ENCODE measurements at places on chromosomes 12 and 14.

DNA sequence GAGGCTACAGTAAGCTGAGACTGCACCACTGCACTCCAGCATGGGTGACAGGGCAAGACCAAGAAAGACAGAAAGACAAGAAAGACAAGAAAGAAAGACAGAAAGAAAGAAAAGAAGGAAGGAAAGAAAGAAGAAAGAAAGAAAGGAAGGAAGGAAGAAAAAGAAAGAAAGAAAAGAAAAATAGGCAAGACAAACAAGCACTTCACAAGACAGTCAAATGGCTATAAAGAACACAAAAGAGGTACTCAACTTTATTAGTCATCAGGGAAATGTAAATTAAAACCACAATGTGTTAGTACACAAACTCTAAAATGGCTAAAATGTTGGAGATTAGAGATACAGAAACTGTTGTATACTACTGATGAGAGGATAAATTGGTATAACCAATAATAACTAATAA lies 6.6 kb downstream of the ATXN3 start:
- DNase-seq = no peak

DNA sequence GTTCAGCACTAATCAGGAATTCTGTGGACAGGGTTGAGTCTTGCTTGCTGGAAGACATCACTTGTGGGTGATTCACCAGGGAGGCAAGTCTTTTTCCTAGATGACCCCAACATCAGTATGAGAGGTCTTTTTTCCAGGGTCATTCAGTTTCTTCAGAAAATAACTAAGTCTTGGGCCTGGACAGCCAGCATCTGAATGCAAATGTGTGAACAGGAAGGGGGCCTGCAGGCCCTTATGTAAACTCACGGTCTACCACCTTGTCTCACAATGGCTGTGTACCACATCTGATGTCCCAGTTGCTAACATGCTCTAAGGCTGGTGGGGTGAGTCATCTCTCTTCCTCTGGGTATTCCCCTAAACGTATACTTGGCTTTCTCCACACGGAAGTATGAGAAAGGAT lies 79.2 kb downstream of the HECTD4 start:
- no peak for DNase-seq

- DNase-seq = no peak
These were observed 29.3 kb upstream of the ANKRD9 start for GRCh38 chr14:102538602-102539543.

DNA sequence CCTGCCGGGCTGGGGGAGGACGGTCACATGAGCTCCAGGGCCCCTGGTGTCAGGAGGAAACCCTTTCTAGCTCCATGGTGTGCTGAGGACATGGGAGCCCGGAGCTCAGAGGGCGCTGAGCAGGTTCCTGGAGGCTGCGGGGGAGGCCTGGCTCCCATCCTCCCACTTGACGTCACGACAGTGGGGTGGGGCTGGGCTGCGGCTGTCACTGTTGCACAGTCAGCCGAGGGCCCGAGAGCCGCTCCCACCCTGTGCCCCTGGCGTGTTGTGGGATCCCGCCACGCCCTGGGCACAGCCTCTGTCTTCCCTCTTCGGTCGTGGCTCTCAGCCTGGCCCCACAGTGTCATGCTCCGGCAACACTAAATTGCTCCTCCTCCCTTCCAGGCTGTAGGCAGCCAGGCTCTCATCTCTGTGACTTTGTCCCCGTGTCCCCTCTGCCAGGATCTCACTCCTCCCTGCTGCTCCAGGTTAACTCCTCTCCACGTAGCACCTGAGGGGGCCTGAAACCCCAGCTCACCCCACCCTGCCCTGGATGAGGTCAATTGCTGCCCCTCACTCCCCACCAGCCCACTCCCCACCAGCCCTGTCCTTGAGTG lies 33.0 kb downstream of the BEGAIN start:
- DNase-seq = no peak

- no peak for DNase-seq
These were observed 400 bp downstream of the ADCY6 start for GRCh38 chr12:48788524-48788853.

DNA sequence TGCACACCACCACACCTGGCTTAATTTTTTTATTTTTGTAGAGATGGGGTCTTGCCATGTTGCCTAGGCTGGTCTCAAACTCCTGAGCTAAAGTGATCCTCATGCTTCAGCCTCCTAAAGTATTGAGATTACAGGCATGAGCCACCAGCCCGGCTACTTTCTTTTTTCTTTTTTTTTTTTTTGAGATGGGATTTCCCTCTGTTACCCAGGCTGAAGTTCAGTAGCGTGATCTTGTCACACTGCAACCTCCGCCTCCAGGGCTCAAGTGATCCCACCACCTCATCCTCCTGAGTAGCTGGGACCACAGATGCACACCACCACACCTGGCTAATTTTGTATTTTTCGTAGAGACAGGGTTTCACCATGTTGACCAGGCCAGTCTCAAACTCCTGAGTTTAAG lies 51.1 kb downstream of the LIMA1 start:
- DNase-seq = no peak

- peak; percentile 72 for DNase-seq
These were observed 59.2 kb upstream of the TSPAN8 start for GRCh38 chr12:71216725-71217579.

- no peak for DNase-seq
These were observed 3.9 kb downstream of the CEBPE start for GRCh38 chr14:23115039-23115731.

- peak; percentile 36 for DNase-seq
These were observed 96.9 kb upstream of the FGD4 start for GRCh38 chr12:32302218-32303173.

DNA sequence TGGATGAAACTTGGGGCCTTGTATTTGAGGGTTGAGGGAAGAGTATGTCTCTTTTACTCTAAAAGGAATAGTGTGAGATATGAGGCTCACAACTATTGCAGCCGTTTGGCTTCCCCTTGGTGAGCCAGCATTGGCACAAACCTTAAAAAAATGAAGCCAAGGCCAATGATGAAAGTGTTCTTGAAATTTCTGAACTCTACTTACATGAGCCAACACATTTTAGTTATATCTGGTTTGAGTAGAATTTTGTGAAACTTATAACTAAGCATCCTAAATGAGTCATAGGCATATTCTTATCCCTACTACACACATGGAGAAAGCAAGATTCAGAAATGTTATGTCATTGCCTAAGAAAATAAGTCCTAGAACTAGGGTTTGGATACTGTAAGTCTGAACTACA lies 55.3 kb upstream of the ACSS3 start:
- no peak for DNase-seq

DNA sequence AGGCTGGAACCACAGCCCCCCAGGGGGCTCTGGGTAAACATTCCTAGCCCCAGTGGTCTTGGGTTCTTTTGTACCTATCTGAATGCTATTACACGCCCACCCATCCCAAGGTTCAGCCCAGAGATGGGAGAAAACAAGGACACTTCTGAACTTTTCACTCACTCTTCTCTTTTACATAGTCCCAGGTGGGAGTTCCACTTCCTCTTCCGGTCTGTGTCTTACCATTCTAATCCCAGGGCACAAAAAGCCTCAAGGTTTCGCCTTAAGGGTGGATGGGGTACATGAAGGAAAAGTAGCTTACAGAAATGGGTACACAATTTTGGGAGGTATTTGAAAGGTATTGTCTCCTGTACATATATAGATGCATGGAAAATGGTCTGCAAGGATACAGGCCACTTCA lies 79.0 kb downstream of the TMEM30B start:
- DNase-seq = no peak

DNA sequence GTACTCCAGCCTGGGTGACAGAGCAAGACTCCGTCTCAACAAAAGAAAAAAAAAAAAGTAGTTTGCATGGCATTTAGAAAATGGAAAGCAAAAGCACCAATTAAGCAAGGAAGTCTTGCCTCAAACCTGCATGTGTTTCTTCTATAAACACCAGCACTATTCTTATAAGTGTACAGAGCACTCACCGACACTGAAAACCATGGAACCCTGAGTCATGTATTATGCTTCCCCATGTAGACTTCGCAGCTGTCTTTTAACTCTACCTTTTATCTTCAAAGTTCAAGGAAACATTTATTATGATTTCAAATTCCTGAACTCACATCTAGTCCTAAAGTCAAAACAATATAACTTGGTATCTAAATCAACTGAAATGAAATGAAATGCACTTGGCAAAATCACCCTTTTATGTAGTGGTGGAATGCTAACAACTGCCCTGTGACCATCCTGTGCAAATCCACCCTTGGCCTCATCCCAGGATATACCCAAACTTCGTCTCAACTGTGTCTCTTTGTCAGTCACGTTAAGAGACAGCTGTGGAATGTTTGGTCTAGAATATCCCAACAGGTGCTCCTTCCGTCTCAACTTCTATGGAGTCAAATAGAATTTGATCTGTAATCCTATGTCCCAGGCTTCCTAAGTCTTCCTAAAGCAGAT lies 4.8 kb downstream of the BCAT1 start:
- no peak for DNase-seq

GRCh38 chr12:81255947-81256346 lies 178.1 kb downstream of the ACSS3 start:
- DNase-seq = no peak

GRCh38 chr14:93096691-93097322 lies 18.9 kb downstream of the ITPK1 start:
- DNase-seq = peak; percentile 49

- no peak for DNase-seq
These were observed 76.3 kb downstream of the PDE3A start for GRCh38 chr12:20444595-20445170.
